ENCODE measurements at places on chromosomes 7 and 10. TPM values are rescaled to one million over a fixed set of nuclear protein-coding genes. Genes with fewer than 3 reads are reported as not detected.

GJD4 gene
- total RNA-seq = not detected

WNT8B gene
- not detected for total RNA-seq

SPOCK2 gene
- total RNA-seq = 24.6 TPM

STEAP4 gene
- 47.9 TPM for total RNA-seq

GFRA1 gene
- 58.9 TPM for total RNA-seq

FZD1 gene
- total RNA-seq = 13.4 TPM

Measured in omental fat pad (tissue), 4 donors.